ENCODE measurements at places on chromosomes 6 and 20. TPM values are rescaled to one million over a fixed set of nuclear protein-coding genes. Genes with fewer than 3 reads are reported as not detected.

GRCh38 chr20:48776306-48776705 lies 51.5 kb downstream of the PREX1 start:
- no peak for DNase-seq

GRCh38 chr6:131914967-131915751 lies 36.0 kb downstream of the CCN2 start:
- peak; percentile 57 for DNase-seq

The COL11A2 gene
- 0.10 TPM for total RNA-seq

The PCIF1 gene
- 7.7 TPM for total RNA-seq

GRCh38 chr6:38603966-38604365 lies 35.8 kb downstream of the BTBD9 start:
- no peak for DNase-seq

Data from H4 (cell line).